AG04449 (cell line): ENCODE measurements at places on chromosomes 16 and 17.

DNA sequence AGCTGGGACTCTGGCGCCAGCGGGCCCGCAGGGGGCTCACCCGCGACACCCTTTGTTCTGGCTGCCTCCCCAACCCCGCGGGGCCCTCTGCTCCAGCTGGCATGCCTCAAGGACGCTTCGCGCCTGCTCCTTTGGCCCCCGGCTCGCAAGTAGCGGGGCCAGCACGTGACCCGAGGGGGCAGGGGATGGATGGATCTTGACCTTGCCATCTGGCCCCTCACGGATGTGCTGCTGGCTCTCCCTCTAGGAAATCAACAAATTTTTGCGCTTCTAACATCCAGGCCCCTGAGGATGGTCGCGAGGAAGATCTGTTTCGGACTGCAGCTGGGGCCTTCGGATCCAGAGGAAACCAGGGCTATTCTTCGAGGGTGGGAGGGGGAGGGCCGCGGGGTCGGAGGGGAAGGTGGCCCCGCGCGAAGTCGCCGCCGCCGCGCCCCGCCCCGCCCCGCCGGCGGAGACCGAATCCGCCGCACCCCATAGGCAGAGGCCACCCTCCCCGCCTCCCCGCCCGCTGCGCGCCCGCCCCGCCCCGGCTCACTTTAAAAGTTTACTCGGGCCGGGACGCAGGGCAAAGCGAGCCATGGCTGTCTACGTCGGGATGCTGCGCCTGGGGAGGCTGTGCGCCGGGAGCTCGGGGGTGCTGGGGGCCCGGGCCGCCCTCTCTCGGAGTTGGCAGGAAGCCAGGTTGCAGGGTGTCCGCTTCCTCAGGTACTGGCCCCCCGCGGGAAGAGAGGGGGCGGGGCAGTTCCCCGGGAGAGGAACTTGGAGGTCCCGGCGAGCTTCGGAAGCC lies at the start of gene ACSF2:
Gene ACSF2 (plus strand): TSS at position 537 of the 790 bp plus-strand sequence. CDS start 44 bp downstream, at position 581.
- DNase-seq = no peak

GRCh38 chr17:10280068-10280467 lies 81.7 kb upstream of the GAS7 start:
- no peak for DNase-seq

GRCh38 chr17:27180322-27180721 lies 113.6 kb upstream of the WSB1 start:
- no peak for DNase-seq

DNA sequence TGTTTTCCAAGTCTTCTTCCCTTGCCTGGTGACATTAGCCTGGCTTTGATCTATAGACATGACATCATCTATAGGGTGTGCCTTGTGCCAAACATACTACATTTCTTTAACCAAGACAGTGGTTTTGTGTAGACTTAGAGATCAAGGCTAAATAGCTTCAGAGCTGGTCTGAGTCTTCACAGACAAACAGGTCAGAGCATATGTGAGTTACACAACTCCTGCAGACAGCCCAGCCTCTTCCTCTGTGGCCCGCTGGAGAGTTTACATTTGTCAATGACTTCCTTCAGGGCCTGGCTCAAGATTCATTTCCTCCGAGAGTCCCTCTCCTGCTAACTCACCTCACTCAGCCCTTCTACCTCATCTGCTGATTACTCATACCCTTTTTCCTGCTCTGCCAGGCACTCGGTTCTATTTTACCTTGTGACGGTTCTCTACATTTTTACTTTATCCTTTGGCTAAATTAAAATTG lies 73.1 kb upstream of the TANC2 start:
- peak; percentile 51 for DNase-seq

DNA sequence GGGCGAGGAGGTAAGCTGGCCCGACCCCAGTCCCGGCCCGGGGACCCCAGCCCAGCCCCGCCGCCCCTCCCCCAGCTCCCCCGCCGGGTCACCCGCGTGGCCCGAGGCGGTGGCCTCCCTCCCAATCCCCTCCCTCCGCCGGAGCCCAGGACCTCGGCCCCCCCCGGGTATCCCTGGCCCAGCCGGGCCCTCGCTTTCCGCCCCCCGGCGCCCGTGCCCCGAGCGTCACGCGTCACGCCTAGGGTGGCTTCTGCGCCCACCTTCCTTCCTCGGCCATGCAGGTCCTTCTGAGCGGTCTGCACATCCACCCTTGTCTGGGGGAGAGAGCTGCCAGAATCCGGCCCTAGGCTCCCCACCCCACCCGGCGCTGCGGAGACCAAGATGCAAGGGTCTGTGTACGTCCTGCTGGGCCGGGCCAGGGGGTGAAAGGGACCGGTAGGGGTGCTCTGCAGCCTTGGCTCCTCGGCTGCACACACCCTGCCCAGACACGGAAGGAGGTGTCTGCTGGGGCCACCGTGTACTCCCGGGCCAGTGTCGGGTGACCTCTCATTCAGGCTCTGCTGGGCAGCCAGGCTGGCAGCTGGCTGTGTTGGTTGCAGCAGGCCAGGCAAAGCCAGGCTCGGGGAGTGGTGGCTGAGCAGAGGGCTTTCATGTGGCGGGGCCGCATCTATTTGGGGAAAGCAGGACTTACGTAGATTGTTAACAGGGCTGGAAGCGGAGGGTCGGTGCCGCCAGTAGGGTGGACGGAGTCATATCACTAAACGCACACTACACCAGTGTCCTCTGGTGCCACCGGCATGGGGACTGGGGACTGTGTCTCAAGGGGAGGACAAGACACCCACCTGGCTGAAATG lies 754 bp downstream of the RAB11FIP4 start:
- no peak for DNase-seq

DNA sequence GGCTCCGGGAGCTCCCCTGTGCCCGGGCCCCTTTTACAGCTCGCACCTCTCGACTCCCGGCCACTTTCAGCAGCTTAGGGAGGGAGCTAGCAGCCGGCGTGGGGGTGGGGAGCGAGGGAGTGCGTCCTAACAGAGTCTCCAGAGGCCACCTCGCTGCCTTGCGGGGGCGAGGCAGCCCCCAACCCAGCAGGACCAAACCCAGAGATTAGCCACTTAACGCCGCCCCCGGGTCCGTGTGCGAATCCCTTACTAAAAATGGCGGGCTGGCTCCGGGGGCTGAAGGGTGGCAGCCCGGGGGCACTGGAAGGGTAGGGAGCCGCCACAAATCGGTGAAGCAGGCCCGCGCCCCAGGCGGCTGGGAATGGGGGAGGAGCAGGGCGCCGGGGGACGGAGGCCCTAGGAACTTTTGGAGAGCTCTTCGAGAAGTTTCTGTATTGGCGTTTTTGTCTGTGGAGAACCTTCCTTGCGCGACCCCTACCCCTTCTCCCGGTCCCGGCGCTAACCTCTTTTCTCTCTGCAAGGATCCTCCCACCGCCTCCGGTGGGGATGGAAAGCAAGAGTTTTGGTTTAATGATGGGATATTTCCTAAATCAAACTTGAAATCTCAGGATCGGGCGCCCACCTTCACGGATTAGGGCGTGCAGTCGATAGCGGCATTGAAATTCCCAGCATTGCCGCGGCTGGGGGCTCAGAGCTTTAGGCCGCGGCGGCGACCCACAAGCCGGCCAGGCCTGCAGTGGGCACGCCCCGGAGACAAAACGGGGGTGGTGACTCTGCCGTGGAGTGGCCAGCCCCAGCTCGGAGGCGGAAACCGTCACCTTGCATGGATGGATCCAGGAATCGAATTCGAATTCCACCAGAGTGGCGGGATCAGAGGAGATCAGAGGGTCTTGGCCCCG lies 793 bp upstream of the IRX3 start:
- DNase-seq = no peak

DNA sequence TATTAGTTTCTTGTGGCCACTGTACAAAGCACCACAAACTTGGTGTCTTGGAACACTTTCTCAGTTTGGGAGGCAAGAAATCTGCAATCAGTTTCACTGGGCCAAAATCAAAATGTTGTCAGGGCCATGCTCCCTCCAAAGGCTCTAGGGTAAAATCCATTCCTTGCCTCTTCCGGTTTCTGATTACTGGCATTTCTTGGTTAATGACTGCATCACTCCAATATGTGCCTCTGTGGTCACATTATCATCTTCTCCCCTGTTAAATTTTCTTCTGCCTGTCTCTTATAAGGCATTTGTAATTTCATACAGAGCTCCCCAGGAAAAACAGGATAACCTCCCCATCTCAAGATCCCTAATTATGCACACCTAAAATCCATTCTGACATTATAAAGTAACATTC lies 34.8 kb downstream of the ZNF287 start:
- DNase-seq = no peak

DNA sequence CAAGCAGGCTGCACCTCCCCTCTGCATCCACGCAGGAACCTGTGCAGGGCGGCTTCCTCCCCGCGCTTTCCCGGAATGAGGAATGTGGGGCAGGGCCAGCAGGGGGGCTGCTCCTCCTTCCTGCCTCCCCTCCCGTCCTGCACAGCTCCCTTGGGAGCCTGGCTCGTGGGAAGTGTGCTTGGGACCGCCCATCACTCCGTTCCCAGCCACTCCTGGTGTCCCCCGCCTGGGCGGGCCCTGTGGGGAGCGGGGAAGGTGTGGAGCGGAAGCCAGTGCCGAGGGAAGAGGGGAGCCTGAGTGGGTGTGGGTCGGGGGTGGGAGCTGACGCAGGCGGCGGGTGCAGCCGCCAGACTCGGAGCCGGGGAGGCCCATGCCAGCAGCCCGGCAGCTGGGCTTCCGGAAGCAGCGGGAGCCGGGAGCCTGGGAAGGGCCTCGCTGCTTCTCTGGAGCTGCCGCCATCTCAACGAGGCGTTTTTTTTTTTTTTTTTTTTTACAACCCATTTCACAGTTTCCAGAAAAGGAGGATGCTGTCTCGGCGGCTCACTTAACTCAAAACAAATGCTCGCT lies 24.1 kb downstream of the BAHCC1 start:
- DNase-seq = peak; percentile 84

DNA sequence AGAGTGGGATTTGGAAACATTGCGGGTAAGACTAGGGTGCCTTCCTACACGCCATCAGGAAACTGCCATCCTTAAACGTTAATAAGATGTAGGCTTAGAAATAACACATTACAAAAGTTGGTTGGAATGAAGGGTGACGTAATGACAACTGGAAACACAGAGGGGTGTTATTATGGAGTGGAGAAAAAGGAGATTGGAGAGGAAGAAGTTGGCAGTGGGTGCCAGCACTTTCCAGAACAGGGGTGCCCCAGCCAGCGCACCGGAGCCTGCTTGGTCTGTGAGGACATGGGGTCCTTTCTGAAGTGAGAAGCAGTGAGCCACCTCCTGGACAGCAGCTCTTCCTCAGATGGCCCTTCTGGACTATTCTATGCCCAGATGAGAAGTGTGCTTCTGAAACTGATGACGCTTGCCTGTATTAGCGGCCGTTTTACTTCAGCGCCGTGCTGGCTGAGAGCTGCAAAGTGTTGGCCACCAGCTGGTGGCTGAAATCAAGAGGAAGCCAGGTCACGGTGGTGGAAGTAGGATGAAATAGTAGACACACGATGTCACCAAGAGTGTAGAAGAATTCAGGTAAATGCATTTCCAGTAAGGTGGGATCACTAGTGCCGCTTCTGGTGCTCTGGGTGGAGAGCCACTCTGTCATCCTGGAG lies 244.8 kb downstream of the NTN1 start:
- no peak for DNase-seq

GRCh38 chr17:39487946-39488345 lies 26.7 kb downstream of the CDK12 start:
- DNase-seq = no peak

DNA sequence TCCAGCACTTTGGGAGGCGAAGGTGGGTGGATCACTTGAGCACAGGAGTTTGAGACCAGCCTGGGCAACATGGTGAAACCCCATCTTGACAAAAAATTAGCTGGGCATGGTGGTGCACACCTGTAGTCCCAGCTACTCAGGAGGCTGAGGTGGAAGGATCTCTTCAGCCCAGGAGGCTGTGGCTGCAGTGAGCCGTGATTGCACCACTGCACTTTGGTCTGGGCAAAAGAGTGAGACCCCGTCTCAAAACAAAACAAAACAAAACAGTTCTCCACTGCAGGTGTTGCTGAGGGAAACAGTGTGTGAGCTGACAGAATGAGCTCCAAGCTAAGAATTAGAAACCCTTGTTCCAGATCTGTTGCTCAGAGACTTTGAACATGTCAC lies 35.2 kb upstream of the TBX2 start:
- DNase-seq = no peak

- DNase-seq = no peak
Observed at GRCh38 chr17:67769231-67769630, 51.5 kb downstream of the NOL11 start.

DNA sequence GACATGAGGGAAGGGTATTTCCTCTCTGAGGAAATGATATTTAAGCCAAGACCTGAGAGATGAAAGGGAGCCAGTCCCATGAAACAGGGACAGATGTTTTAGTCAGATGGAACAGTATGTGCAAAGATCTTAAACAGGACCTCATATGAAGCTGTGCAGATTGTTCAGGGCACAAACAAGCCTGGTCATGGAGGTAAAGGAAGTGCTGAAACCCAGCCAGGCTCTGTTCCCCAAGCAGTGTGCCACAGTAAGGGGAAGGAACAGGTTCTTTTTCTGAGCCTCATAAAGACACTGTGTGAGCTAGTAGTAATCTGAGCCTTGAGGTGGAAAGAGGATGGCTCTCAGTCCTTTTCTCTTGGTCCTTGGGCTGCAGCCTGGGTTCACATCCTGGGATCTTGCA lies 159.9 kb downstream of the ANKFN1 start:
- DNase-seq = no peak

DNA sequence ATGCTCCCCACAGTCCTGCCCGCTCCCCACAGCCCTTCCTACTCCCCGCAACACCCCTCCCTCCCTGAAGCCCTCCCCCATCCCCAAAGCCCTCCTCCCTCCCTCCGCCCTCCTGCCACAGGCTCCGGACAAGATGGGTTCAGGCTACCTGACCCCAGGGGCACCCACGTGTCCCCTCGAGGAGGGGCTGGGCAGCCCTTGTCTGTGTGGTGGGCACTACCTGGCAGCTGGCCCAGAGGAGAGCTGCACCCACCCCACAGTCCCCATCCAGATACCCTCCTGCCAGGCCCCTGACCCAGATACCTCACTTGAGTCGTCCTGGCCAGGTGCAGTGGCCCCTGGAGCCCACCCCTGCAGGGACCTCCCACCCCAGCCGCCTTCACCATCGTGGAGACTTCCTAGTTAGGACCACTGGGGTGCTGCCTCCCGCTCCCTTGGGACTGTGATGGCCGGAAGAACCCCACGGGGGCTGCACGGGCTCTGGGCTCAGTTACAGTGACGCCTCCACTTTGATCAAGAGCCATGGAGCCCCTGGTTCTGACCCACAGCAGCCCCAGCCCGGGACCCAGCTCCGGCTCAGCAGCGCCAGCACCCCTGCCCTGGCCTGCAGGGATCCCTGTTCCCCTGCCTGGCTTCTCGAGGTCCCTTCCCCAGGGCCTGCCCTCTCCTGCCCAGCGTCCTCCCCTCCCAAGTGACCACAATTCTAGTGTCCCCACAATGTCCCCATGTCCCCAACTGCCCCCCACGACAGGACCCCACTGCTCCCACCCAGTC lies 806 bp downstream of the PERCC1 start:
- no peak for DNase-seq
